ENCODE measurements at places on chromosomes 4 and X. TPM values are rescaled to one million over a fixed set of nuclear protein-coding genes. Genes with fewer than 3 reads are reported as not detected.

- H3K27me3 ChIP-seq, result no peaks in the 10 kb centered on the region
- H3K4me1 ChIP-seq, result no peaks in the 10 kb centered on the region
- no peak for DNase-seq
- H3K4me3 ChIP-seq, result no peak overlapping the region
Observed at GRCh38 chr4:8185930-8186329, 13.2 kb upstream of the SH3TC1 start.

COL4A5 gene
- 0.22 TPM for total RNA-seq

- no peaks in the 10 kb centered on the region for H3K27me3 ChIP-seq
- H3K27ac ChIP-seq, result no peak overlapping the region
- no peak for DNase-seq
- H3K4me1 ChIP-seq, result no peaks in the 10 kb centered on the region
Observed at GRCh38 chr4:21802406-21802805, 146.2 kb downstream of the KCNIP4 start.

DNA sequence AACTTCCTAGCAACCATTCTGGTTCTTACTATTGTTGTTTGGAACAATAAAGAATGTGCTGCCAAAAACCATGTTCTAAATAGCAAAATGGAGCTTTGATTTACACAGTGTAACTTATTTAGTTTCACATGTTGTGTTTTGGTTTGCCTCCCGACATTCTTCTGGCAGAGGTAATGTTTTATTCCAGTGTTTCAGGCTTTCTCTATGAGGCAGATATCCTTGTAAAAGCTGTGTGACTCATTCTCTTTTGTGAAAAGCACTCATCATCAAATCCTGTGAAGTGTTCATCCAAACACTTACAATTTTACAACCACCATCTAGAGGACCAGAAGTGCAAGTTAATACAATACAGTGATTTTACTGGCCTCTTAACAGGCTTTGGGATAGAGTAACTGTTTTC, 219.0 kb upstream of the GIMD1 start:
- no peak overlapping the region for H3K4me3 ChIP-seq
- H3K36me3 ChIP-seq, result no peaks in the 10 kb centered on the region
- no peak for DNase-seq
- no peaks in the 10 kb centered on the region for H3K4me1 ChIP-seq
- H3K27me3 ChIP-seq, result no peaks in the 10 kb centered on the region

SHROOM3 gene
- total RNA-seq, result 1.1 TPM

DNA sequence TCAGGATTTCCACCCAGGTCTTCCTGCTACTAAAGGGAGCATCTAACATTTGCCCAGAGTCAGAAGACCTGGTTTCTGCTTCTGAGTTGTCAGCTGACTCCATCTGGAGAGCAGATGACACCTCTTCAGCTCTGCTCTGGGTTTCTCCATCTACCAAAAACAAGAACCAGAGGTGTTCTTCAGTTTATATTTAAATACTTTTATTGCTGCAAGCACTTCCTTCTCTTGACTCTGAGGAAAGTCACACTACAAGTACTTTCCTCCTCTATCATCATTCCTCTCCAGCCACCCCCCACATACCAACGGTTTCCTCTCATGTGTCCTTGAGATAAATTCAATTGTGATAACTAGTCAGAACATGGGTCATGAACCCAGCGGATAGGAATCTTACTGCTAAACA, 88.4 kb downstream of the PPP3CA start:
- no peak overlapping the region for H3K27ac ChIP-seq
- no peaks in the 10 kb centered on the region for H3K36me3 ChIP-seq
- no peak for DNase-seq
- H3K4me1 ChIP-seq, result no peaks in the 10 kb centered on the region
- no peaks in the 10 kb centered on the region for H3K27me3 ChIP-seq

DNA sequence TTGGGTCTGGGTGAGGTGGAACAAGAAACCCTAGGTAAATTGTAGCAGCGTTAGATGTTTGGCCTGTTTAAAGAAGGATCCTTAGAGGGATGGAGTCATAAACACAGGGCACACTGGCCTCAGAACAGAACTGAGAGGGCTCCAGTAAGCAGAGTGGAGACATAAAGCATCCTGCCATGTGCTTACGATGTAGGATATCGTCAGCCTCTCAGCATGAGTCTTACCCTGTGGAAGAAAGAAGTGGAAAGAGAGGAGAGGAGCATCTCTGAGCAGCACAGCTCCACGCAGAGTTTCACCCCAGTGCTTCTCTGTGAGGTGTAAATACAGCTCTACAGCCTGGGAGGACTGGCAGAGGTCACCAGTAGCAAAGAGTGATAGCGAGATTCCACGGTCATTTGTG, 27.8 kb upstream of the SORBS2 start:
- no peaks in the 10 kb centered on the region for H3K4me1 ChIP-seq
- H3K27ac ChIP-seq, result no peak overlapping the region
- H3K4me3 ChIP-seq, result no peak overlapping the region
- no peaks in the 10 kb centered on the region for H3K27me3 ChIP-seq
- no peak for DNase-seq

DNA sequence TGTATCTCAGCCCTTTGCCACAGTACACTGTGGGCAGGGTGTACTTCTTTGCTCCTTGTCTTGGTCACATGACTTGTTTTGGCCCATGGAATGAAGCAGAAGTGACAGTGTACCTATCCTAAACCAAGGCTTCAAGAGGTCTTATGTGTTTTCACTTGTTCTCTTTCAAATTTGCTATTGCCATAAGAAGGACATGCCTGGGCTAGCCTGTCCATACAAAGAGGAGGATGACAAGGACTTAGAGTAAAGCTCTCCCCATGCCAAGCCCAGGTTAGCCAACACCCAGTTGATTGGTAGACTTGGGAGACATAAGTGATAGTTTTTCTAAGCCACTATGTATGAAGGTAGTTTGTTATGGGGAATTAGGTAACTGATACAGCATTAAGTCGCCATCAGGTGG, 141.1 kb upstream of the MID1 start:
- H3K4me1 ChIP-seq, result no peaks in the 10 kb centered on the region
- no peaks in the 10 kb centered on the region for H3K36me3 ChIP-seq
- no peak for DNase-seq
- no peaks in the 10 kb centered on the region for H3K27me3 ChIP-seq

DNA sequence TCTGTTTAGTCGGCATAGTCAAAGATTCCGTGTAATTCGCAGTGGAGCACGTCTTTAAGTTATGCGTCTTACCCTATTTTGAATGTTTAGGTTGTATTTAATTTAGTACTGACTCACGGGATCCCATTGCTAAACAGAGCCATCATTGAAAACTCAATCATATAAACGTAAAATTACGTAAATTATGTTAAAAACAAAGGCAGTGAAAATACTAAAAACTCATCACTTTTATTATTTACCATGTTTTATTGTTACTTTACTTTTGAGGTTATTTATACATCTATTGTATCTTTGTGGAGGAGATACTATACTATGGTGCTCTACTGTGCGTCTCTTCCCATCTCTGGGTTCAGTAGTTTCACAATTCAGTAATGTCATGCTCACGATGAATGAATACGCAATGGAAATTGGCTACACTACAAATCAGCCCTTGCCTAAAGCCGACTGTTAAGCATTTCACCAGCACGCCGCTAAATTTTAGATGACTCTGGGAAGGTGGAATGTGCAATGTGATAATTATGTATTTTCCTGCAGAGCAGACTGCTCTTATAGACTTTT, 944 bp downstream of the FUNDC2 start:
- peaks cover 7% of the 10 kb centered on the region for H3K4me1 ChIP-seq
- no peaks in the 10 kb centered on the region for H3K27me3 ChIP-seq
- peak overlapping the region; percentile 94 for H3K27ac ChIP-seq
- DNase-seq, result no peak

DNA sequence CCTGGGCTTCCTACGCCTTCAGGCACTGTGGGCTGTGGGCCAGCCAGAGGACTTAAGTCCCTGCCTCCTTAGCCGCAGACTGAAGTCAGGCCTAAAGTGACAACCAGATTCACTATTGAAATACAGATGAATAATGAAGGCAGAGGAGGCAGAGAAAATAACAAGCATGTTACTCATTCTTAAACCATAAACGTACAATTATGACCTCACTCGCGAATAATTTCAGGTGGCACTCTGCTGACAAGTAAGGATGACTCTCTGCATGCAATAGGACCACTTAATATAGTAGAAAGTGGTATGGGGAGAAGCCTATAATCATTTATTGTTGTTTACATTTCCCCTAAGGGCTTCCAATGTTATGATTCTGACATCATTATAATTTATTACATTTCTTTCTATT, 409.2 kb upstream of the FGF13 start:
- H3K27me3 ChIP-seq, result no peaks in the 10 kb centered on the region
- H3K4me3 ChIP-seq, result no peak overlapping the region
- H3K36me3 ChIP-seq, result no peaks in the 10 kb centered on the region
- H3K27ac ChIP-seq, result no peak overlapping the region
- no peak for DNase-seq

GRCh38 chr4:80006935-80007744, 65.9 kb downstream of the ANTXR2 start:
- H3K27me3 ChIP-seq, result no peaks in the 10 kb centered on the region
- H3K4me1 ChIP-seq, result no peaks in the 10 kb centered on the region
- peak overlapping the region; percentile 59 for H3K27ac ChIP-seq
- H3K36me3 ChIP-seq, result no peaks in the 10 kb centered on the region
- H3K4me3 ChIP-seq, result no peak overlapping the region

GRCh38 chrX:129831091-129831885, 12.4 kb downstream of the ZDHHC9 start:
- H3K4me1 ChIP-seq, result no peaks in the 10 kb centered on the region
- H3K4me3 ChIP-seq, result no peak overlapping the region
- no peaks in the 10 kb centered on the region for H3K27me3 ChIP-seq
- no peaks in the 10 kb centered on the region for H3K36me3 ChIP-seq
- no peak overlapping the region for H3K27ac ChIP-seq
- DNase-seq, result no peak

MCF2 gene
- 1.1 TPM for total RNA-seq

- no peak for DNase-seq
- H3K36me3 ChIP-seq, result no peaks in the 10 kb centered on the region
- no peak overlapping the region for H3K27ac ChIP-seq
Observed at GRCh38 chr4:19969492-19969891, 282.2 kb upstream of the SLIT2 start.

DNA sequence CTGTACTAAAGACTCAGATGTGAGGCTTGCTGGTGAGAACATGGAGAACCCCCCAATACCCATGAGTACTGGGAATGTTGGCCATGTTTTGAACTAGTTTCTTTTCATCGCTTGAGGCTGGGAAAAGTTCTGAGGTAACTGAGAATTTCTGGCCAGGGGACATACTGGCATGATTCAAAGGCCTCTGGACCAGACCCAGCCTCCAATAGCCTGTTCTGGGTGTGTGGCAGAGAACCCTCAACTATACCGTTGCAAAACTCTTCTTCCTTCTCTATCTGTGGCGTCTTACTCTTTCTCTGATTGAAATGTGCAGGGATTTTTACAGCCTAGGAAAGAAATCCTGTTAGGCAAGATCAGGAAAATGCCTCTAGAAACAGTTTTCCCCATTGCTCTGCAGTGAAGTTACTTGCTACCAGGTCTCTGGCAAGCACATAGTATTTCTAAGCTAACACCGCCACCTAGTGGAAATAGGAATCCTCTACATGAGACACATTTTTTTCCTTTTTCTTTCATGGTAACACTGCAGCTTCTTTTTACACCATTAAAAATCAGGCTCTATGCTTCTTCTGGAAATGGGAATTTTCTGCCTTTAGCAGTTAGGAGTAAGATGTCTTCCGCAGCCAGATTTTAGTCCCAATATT, 170.7 kb upstream of the ZCCHC13 start:
- H3K27ac ChIP-seq, result no peak overlapping the region
- no peaks in the 10 kb centered on the region for H3K36me3 ChIP-seq
- no peaks in the 10 kb centered on the region for H3K27me3 ChIP-seq
- no peak overlapping the region for H3K4me3 ChIP-seq
- DNase-seq, result no peak
- H3K4me1 ChIP-seq, result no peaks in the 10 kb centered on the region

- peak; percentile 33 for DNase-seq
- H3K27ac ChIP-seq, result no peak overlapping the region
- H3K4me3 ChIP-seq, result no peak overlapping the region
- H3K27me3 ChIP-seq, result peaks cover 3% of the 10 kb centered on the region
Observed at GRCh38 chr4:147518846-147519767, 38.2 kb downstream of the EDNRA start.

ADH1B gene
- total RNA-seq, result not detected

- H3K27me3 ChIP-seq, result no peaks in the 10 kb centered on the region
- H3K4me1 ChIP-seq, result no peaks in the 10 kb centered on the region
- no peak for DNase-seq
- no peak overlapping the region for H3K27ac ChIP-seq
- H3K36me3 ChIP-seq, result no peaks in the 10 kb centered on the region
Observed at GRCh38 chrX:16018291-16018690, 105.1 kb upstream of the GRPR start.

PPP2R2C gene
- not detected for total RNA-seq

- H3K36me3 ChIP-seq, result no peaks in the 10 kb centered on the region
- no peaks in the 10 kb centered on the region for H3K4me1 ChIP-seq
- H3K4me3 ChIP-seq, result no peak overlapping the region
- H3K27ac ChIP-seq, result no peak overlapping the region
- no peak for DNase-seq
Observed at GRCh38 chrX:74788545-74789086, 136.6 kb downstream of the NEXMIF start.

DNA sequence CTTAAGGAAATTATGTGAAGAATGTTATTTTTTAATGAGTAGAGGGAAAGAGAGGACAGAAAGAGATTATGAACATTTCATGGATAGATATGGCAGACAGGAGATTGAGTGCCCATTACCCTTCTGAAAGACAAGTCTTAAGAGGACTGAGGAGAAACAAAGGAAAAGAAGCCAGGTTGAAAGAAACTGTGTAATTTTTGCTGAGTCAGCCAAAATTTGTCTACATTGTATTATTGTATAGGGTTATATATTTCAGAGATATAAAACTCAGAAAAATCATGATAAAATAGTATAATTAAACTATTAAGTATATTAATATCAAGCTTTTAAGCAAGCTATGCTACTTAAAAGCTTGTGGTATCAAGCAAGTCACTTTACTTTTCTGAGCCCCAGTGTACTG, 4.9 kb downstream of the TMPRSS11B start:
- H3K27me3 ChIP-seq, result peaks cover 3% of the 10 kb centered on the region
- no peak for DNase-seq
- no peak overlapping the region for H3K4me3 ChIP-seq
- no peak overlapping the region for H3K27ac ChIP-seq
- H3K4me1 ChIP-seq, result no peaks in the 10 kb centered on the region
- H3K36me3 ChIP-seq, result no peaks in the 10 kb centered on the region

DNA sequence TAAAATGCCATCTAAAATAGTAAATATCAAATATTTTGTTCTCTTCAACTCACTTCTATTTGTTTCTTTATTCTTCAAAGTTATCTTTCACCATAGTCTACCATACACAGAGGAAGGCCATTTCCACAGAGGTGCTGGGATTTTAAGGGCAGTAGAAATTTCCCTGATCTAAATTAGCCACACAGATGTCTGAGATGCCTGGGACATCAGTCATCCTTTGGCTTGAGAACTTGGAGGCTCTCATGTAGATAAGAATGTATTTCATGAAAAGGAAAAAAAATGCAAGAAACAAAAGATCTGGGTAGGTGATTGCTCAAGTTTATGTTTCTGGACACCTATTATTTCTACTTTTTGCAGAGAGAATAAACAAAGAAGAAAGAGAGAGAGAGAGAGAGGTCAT, 1008.2 kb downstream of the NLGN4X start:
- H3K27ac ChIP-seq, result no peak overlapping the region
- no peak overlapping the region for H3K4me3 ChIP-seq
- no peak for DNase-seq
- H3K27me3 ChIP-seq, result no peaks in the 10 kb centered on the region

PRSS12 gene
- total RNA-seq, result 0.25 TPM
